Amygdala (tissue), 56 donors: ENCODE measurements at places on chromosomes 1 and 21.

- DNase-seq = no peak
These were observed 198.1 kb upstream of the TMEM51 start for GRCh38 chr1:14955402-14955801.

DNA sequence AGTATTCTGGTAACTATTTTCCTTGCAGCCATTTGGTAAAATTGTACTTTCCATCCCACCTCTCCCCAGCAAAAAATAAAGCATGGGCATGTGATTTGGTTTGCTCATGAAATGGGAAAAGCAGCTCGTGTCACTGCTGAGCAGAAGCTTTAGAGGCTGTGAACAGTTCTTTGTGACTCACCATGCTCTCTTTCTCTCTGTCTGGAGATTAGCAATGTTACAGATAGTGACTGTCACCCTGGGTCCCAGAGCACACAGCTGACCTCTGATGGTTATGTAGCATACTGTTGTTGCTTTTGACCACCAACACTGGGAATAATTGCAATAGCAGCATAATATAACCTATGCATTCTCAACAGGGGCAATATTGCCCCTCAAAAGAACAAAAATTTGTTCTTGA is 70.6 kb downstream of the RGS2 start:
- DNase-seq = no peak

DNA sequence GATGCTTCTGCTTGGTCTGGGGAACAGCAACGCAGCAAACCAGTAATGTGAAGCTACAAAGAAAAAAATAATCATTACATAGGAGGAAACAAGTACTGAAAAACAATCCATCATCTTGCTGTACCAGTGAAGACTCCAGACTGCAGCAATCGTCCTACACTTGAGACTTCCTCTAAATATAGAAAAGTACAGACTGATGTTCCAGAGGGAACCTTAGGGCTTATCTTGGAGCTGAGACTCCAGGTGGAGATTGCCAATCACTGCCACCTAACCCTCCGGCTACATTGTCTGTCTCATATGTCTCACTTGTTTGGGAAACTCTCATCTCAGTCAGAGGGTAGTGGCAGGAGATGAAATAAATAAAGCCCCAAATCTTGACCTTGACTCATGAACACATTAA is 9.4 kb upstream of the UHMK1 start:
- no peak for DNase-seq

GRCh38 chr1:208509072-208509471 is 264.9 kb upstream of the PLXNA2 start:
- DNase-seq = no peak

DNA sequence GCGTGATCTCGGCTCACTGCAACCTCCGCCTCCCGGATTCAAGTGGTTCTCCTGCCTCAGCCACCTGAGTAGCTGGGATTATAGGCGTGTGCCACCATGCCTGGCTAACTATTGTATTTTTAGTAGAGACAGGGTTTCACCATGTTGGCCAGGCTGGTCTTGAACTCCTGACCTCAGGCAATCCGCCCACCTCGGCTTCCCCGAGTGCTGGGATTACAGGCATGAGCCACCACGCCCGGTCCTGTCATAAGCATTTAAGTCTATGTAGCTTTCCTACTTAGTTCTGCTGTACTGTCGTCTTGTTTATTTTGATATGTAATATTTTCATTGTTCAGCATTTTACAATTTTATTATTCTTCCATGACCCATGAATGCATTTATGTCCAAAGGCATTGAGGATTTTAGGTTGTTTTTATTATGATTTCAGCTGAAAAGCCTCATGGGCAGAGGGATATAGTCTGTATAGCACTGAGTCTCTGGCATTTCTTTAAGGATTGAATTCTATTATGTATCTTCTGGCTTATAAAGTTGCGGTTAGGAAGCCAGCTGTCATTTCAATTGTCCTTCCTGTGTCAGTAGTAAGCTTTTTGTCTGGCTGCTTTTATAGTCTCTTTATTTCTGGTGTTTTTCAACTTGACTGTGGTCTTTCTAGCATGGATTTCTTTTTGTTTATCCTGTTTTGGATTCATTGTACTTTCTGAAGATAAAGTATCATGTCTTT is 9.2 kb downstream of the AGPAT3 start:
- DNase-seq = no peak

DNA sequence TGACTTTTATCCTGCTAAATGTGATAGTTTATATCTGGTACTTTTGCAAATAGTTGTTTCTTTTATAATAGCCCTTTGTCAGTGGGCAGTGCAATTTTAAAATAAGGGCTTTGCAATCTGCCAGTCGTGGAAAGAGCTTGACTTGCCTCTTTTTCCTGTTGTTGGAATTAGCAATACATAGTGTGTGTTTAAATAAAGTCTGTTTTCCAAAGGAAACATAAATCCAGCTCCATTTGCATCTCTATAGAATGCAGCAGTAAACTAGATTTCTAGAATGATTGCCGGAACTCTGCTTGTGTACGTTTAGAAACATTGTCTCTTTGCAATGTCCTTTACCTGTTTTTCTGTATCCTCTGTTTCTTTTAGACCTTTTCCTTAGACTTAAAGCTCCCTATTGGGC is 33.1 kb downstream of the GABPA start:
- no peak for DNase-seq

GRCh38 chr1:159990005-159990404 is 36.0 kb upstream of the SLAMF9 start:
- no peak for DNase-seq

DNA sequence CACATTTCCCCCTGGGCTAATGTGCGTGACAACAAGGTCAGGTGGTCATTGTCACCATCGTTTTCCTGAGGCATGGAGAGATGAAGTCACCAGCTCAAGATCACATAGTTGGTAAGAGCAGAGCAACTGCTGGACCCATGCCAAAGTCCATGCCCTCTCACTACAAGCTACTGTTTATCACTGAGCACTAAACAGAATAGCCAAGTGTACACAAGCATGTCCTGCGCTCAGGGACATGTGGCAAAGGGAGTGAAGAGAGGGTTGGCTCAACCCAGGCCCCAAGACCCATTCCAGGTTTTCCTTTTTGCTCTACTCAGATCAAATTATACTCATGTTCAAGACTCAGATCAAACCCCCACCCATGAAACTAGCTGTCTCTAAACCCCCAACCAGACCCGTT is 20.8 kb downstream of the LRRC52 start:
- DNase-seq = no peak

- DNase-seq = no peak
These were observed 1.6 kb upstream of the SH3BGRL3 start for GRCh38 chr1:26278303-26278702.

DNA sequence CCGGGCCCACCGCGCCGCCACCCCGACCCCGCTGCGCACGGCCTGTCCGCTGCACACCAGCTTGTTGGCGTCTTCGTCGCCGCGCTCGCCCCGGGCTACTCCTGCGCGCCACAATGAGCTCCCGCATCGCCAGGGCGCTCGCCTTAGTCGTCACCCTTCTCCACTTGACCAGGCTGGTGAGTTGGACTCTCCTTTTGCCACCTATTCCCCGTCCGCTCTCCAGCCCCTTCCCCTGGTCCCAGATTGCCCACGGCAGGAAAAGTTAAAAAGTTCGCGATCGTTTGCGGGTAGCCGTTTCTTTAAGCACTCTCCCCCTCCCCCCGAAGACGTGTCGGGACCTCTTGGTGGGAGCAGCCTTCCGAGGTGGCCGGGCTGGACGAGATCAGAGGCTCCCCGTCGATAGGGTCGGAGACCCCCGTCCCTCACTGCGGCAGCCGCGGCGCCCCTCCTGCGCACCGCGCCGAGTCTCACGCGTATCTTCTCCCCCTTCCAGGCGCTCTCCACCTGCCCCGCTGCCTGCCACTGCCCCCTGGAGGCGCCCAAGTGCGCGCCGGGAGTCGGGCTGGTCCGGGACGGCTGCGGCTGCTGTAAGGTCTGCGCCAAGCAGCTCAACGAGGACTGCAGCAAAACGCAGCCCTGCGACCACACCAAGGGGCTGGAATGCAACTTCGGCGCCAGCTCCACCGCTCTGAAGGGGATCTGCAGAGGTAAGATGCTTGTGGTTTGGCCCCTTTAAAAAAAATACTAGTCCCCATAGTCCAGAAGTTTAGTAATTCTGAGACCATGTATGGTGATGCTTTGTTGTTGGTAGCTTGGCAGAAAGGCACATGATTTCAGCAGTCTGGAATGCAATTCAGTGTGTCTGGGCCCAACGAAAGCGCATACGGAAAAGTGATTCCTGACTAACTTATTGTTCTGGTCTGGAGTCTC is 576 bp downstream of the CCN1 start:
- DNase-seq = no peak

DNA sequence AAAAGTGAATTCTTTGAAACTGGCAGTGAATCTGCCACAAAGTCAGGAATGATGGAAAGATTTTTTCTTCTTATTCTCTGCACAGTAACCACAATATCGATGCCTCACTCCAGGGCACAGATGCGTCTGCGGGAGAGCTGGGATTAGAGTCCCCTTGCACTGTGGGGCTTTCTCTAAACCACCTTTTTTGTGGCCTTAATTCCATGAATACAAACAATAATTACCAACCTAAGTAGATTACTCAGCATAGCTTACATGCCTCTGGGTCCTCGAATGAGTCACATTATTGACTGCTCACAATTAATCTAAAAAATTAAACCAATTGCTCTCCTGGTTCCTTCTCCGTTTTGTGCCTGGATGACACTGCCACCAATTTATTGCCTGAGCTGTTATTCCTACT is 125.8 kb downstream of the KAZN start:
- DNase-seq = no peak

DNA sequence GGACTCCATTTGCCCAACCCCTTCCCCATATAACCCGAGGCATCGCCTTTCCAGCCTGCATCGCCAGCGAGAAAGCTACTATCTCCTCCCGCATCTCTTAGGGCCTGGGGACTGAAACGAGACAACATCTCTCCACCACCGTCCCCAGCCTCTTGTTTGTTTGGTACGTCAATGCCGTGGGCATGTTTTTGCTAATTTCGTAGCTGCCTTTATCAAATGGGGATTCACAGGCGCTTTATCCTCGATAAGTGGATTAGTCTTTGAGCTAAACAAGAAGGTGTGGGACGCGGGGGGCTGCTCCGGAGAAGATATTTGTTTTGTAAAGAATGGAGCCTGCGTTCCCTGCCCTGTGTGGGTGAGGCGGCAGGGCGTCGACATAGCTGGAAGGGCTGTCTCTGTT is 91.6 kb downstream of the PAX7 start:
- DNase-seq = no peak

DNA sequence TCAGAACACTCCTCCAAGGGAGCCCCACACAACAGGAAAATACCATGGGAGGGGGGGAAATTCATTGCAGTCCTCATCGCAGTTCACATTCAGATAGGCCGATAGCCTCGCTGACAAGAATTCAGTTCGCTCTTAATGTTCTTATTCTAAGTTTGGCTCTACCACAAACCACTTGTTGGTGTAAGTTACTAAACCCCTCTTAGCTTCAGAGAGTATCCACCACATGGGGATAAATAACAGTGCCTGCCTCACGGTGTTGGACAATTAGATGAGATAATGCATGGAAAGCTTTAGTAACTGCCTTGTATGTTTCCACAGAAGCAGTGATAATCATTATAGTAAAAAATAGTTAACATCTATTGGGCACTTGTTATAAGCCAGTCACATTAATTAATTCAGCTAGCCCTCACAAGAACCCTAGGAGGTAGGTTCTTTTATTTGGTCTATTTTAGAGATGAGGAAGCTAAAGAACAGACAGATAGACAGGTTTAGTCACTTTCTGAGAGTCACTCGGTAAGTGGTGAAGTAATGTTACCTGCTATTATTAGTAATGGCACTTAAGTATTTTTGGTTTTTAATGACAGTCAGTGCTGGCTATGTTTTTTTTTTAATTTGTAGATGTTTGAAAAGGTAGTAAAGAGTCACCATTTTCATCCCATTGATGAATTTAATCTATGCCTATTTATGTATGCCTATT is 10.1 kb downstream of the VAV3 start:
- no peak for DNase-seq

- DNase-seq = no peak
These were observed 288.3 kb upstream of the SGIP1 start for GRCh38 chr1:66245691-66246090.

DNA sequence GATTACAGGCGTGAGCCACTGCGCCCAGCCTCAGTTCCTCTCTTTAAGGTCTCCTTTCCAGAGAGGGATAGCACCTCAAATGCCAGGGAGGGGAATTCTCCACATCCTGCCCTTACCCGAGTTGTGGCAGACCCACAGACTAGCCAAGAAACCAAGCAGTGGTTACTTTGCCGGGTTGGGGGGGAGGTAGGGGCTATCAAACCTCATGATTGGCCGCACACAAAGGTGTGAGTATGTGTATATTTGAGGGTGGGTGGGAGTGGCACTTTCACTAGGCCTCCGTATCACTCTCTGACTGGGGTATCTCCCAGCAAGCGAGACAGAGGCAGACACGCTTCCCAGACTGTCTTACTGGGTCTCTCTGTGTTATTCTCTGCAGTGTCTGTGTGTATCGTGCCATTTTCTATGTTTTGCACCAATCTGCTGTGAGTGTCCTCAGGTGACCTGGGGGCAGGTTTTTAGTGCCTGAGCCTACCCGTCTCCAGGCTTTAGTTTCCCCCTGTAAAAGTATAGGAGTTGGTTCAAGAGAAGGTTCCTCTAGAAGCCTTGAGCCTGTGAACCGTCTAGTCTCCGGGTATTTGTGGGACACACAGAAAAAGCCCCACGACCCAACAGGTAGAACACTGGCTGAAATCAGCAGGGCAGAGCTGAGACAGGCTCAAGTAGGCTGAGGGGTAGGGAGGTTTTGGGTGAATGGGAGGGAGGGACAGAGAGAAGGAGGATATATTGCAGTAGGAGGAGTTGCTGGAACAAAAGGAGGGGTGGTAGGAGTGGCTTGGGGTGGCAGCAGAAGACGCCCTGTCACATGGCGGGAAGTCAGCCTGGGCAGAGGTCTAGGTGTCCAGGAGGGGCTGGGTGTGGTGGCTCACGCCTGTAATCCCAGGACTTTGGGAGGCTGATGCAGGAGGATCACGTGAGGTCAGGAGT is 10.3 kb downstream of the LMNA start:
- no peak for DNase-seq

DNA sequence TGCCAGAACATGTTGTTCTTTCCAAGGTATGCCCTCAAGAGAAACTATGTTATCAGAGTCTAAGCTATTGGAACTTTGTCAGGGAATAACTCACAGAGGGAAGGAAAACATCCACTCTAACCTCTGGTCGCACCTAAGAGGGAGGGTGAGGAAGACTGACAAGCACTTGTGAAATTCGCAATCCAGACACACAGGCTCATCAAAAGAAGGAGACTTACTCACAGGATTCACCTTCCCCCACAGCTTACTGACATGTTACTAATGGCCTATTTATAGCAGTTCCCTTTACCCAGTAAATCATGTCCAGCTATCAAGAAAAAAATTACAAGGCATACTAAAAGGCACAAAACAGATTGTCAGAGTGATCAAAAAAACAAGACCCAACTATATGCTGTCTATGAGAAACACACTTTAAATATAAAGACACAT is 36.9 kb downstream of the WDR64 start:
- DNase-seq = no peak
